Right renal cortex interstitium (tissue), 3 donors: ENCODE measurements at places on chromosomes 6 and 20. TPM values are rescaled to one million over a fixed set of nuclear protein-coding genes. Genes with fewer than 3 reads are reported as not detected.

Gene HSP90AB1
- polyA plus RNA-seq: 1,316 TPM

Gene WASF1
- 49.6 TPM for polyA plus RNA-seq

Gene ZNF334
- polyA plus RNA-seq: 31.4 TPM

Gene CPNE5
- 12.4 TPM for polyA plus RNA-seq

Gene SUMO4
- 0.71 TPM for polyA plus RNA-seq

Gene PPP1R16B
- 8.3 TPM for polyA plus RNA-seq

Gene XKR7
- 0.33 TPM for polyA plus RNA-seq

DNA sequence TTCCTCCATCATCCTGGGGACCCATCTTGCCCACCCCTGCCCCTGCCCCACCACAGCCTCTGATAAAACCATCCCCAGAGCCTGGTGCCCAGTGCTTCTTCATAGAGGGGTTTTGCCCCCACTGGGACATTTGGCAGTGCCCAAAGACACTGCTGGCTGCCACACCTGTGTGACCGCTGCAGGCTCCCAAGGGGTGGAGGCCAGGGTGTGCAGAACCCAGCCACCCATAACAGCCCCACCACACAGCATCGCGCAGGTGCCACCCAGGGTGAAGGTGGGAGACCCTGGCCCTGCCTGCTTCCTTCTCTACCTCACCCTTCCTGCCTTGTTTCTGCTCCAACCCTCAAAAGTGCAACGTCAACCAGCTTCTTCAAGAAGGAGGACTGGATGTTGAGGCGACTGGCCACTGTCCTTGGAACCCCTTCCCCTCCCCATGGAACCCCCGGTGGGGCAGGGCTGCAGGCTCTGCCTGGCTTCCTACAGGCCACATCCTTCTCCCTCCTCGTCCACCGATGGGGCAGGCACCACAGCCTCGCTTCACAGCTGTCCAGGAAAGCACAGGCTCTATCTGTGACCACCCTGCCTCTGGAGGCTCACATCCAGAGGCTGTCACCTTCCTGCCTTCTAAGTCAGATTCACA, 79.2 kb upstream of the MPC1 start:
- DNase-seq: no peak

- DNase-seq: no peak
Observed at GRCh38 chr6:11221623-11222384, 10.7 kb downstream of the NEDD9 start.

GRCh38 chr6:147621263-147621662, 112.8 kb downstream of the SAMD5 start:
- no peak for DNase-seq

DNA sequence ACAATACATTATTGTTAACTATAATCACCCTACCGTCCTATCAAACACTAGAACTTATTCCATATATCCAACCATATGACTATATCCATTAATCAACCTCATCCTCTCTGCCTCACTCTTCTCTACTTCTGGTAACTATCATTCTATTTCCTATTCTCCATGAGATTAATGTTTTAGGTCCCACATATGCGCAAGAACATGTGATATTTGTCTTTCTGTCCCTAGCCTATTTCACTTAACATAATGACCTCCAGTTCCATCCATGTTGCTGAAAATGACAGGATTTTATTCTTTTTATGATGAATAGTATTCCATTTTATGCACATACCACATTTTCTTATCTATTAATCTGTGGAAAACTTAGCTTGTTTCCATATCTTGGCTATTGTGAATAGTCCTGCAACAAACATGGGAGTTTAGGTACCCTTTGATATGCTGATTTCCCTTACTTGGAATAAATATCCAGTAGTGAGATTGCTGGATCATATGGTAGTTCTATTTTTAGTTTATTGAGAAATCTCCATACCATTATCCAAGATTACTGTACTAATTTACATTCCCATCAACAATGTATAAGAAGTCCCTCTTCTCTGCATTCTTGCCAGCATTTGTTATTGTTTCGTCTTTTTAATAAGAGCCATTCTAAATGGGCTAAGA, 289.4 kb upstream of the GJE1 start:
- no peak for DNase-seq

DNA sequence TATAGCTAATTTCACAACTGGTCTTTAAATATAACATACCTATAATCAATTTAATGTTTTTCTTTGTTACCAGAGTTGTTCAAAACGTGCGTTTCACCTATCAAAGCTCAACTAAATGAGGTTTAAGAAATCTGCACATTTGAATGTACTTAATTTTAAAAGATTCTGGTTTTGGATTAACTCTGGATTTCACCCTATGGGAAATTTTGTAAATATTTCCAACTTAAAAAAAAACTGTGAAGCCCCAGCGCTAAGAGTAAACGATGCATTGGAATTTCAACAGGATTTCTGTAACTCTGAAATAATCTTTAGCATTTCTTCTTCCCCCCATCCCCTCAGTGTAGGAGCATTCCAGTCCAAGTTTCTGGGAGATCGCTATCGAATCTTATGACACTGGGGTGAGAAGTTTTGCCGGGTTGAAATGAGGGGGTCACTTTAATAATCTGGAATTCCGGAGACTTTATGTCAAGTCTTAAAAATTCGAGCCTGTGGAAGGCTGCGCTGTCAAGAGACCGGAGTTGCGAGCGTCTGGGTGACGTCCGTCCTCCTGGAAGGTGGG, 643 bp upstream of the MAP3K4 start:
- no peak for DNase-seq

- no peak for DNase-seq
Observed at GRCh38 chr20:59062081-59062480, 19.5 kb upstream of the PRELID3B start.

- no peak for DNase-seq
Observed at GRCh38 chr6:2183246-2183645, 62.2 kb downstream of the GMDS start.

DNA sequence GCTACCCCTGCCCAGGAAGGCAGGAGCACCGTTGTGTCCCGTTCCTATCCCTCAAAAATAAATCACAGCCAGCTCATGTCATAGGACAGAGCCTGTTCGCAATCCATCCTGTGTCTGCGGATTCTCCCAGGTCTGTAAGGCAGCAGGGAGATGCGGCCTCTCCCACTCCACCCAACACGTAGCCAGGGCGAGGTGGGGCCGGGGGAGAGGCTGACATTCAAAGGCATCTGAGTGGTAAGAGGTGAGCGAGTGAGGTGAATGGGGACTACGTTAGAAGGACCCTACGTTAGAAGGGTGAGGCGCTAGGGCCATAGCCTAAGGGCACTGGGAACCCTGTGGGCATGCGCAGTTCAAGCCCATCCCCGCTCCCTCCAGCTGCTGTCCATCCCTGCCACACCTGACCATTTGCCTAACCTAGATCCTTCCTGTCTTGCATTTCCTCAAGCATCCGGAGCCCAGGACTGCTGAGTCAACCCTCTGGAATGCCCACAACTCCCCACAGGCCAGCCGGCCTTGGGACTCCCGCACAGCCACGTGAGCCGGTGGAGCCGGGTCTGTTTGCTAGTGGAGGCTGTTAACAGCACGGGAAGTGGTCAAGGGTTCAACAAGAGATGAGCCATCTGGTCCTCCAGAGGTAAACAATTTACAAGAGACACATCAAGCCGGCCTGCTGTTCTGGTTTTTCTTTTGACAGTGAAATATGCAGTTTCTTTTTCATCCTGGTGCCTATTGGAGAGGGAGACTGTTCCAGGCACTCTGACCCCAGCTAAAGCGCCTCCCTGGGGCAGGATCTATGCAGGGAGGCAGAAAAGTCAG, 45.9 kb downstream of the RIPOR3 start:
- DNase-seq: no peak

DNA sequence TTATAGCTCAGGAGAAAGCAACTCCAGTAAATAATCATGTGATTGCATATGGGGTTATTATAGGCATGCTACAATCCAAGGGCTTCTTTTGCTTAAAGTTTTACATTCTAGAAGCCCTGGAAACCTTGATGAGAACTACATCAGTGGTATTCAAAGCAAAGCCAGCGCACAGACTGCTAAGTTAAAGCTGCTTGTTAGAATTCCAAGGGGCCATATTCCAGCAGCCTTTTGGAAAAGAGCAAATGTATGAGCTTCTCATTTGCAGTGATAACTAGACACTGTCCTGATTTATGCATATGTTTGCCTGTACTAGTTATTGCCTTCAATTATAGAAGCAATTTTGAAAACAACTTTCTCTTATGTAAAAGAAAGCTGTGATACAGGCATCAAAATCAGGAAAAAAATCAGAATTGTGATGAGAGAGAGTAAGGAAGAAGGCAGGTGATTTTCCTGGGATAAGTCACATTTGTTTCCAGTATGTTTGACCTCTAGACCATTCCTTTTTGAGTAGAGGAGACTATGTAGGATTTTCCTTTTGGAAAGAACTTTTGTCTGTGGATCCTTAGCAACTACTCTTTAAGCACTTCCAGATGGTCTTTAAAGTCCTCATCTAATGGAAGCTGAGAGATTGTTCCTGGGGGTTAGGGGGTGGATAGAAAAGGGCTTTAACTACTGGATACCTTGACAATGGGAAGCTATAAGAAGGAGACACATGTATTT, 159.2 kb downstream of the PLCB4 start:
- DNase-seq: no peak

- DNase-seq: no peak
Observed at GRCh38 chr6:99619409-99619762, 12.8 kb downstream of the PRDM13 start.

DNA sequence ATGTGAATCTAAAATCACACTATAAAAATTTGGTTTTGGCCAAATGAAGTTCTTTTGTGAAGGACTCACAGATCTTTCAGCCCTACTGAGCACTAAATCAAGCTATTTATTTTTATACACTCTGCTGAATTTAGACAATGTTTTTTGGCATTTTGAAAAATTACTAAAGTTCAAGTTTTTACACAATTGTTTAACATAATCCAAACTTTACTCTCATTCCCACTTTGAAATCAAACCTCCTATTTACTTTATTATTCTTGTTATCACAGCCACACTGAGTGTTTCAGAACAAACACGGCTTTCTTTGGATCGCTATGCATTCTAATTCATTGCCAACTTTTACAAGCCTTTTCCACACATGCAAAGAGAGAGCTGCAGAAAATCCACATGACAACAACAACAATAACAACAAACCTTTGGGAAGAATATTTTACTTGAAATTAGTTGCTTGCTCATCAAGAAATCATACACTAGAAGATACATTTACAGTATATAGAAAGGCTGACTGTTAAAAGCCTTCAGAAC, 49.1 kb upstream of the TMEM30A start:
- no peak for DNase-seq

GRCh38 chr6:123640567-123641187, 3.9 kb upstream of the TRDN start:
- no peak for DNase-seq

GRCh38 chr6:96450082-96450769, 71.4 kb upstream of the UFL1 start:
- peak; percentile 21 for DNase-seq

- DNase-seq: no peak
Observed at GRCh38 chr6:145756170-145756662, 20.9 kb upstream of the EPM2A start.
